CD4-positive, alpha-beta T cell treated with Interleukin-4 for 4 hours (primary cell): ENCODE measurements at places on chromosomes 5 and 9.

DNA sequence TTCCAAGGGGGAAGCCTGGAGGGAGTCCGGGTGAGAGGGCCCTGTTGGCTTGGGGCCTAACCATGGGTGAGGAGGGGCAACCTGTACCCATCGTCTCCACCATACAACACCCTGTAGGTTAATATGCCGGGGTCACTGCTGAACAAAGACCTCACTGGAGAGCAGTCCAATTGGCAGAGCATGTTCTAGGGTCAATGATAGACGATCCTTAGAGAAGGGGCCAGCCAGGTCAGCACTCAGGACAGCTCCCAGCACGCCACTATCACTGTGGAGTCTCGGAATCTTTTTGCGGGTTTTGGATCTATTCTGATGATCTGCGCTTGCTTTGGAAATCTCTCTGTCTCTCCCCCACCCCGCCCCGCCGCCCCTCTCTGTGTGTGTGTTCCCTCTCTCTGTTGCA is 218.4 kb upstream of the MVB12B start:
- no peak for DNase-seq

GRCh38 chr9:10274988-10275387 is 337.8 kb downstream of the PTPRD start:
- DNase-seq: no peak

DNA sequence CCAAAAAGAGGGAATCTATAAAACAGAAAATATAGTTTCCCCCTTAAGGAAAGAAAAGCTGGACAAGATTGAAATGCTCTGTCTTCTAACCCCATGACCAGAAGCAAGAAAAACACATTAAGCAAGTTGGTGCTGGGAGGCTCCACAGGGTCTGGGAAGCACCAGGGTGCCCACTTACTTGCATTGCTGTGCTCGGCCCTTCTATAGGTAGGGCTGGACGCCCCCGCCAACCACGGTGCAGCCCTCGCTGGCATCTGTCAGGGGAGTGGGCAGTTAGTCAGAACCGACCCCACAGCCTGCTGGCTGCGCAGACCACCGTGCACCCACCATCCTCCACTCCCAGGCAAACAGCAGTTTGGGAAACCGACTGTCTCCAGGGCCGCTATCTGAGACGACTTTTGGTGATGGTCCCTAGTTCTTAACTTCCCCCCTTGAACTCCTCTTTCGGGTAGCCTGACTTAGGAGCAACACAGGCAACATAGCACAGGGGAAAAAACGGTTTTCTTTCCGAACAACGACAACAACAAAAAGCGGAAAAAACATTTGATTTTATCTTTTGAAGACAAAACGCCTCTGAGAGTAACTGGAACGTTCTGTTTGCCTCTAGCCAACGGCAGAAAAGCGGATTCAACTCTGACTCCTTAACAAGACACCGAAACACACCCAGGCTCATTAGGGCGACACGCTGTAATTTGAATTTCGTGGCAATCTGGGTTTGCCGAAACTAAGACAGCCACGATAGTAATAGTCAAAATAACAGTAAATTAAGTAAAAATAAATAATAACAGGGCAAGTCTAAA is 3.9 kb downstream of the IRX2 start:
- no peak for DNase-seq

- no peak for DNase-seq
These were observed 32.9 kb downstream of the RAB24 start for GRCh38 chr5:177270653-177271052.

- DNase-seq: no peak
These were observed 416.5 kb downstream of the GADD45G start for GRCh38 chr9:90021216-90021906.

DNA sequence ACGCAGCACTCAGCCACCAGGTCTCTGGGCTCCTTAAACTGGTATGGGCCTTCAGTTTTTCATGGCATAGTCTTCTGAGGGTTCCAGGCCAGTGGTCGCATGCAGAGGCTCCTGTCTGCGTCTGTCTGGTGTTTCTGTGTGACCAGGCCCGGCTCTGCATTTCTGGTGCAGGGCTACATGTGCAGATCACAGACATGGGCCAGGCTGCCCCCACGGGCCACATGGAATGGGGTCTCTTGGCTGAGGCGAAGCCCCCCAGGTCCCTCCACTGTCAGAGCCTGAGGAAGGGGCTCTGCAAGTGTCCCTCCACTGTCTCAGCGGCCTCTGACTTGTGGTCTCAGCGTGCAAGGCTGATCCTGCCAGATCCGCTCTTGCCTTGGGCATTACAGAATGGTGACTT is 15.6 kb upstream of the CARD19 start:
- no peak for DNase-seq

GRCh38 chr5:92945605-92946097 is 635.4 kb downstream of the NR2F1-AS1 start:
- no peak for DNase-seq

GRCh38 chr9:116671605-116672004 is 15.5 kb upstream of the TRIM32 start:
- no peak for DNase-seq

- no peak for DNase-seq
These were observed 102.2 kb downstream of the PCSK5 start for GRCh38 chr9:75992482-75993206.

GRCh38 chr9:110028271-110028670 is 179.7 kb downstream of the C9orf152 start:
- no peak for DNase-seq

DNA sequence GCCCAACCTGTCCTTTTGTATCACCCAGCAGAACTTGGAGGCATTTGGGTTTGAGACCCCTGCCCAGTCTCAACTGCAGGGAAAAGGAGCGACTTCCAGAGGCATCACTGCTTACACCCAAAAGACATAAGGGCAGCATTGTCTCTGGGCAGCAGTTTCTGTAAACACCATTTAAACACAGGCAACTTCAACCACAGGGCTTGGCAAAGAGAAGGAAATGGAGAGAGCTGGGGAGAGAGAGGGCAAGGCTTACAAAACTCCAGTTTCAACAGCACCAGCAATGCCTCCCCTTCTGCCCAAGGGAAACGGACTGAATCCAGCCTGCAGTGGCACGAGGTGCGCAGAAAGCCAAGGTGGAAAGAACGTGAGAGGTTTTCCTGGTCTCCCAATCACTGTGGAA is 147.6 kb downstream of the ROR2 start:
- no peak for DNase-seq

GRCh38 chr5:12214267-12215015 is 310.2 kb upstream of the CTNND2 start:
- no peak for DNase-seq

DNA sequence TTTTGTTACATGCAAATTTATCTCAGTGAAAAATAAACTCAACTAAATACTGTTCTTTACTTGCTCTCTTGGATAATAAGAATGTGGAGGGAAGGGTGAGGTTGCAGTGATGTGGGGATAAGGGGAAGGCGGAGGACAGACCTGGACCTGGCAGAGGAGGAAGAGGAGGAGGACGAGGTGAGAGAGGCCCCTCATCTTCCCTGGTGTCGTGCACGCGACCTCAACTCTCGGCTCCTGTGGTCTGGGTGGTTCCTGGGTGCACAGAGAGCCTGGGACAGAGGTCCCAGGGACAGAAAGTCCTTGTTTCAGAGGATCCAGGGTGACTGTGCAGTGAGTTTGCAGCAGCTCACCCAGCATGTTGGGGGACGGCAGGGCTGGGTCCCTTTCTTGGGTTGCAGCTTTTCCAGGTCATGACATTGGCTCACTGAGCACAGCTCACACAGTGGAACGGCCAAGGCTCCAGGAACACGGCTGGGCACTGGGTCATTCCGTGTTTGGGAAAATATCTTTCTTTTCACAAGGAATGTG is 37.7 kb upstream of the LPCAT1 start:
- DNase-seq: no peak

- no peak for DNase-seq
These were observed 113.5 kb downstream of the TSSK1B start for GRCh38 chr5:113321276-113321675.

DNA sequence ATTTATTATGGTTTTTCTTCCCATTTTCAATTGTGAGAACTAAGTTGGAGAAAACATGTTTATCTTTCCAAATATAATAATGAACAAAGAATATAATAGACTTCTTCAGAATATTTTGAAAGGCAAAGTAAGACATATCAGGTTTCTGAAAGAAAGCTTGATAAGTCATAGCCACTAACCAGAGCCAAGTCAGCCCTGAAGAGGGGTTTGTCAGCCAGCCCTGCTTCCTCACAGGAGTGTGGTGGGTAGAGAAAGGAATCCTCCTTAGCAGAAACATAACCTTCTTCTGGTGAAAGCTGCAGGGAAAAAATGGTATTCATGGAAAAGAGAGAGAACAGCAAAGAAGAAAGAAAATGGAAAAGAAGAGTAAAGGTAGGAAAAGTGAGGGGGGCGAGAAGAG is 93.4 kb downstream of the MPDZ start:
- DNase-seq: no peak

- no peak for DNase-seq
These were observed 26.7 kb upstream of the AOPEP start for GRCh38 chr9:94699715-94700373.

DNA sequence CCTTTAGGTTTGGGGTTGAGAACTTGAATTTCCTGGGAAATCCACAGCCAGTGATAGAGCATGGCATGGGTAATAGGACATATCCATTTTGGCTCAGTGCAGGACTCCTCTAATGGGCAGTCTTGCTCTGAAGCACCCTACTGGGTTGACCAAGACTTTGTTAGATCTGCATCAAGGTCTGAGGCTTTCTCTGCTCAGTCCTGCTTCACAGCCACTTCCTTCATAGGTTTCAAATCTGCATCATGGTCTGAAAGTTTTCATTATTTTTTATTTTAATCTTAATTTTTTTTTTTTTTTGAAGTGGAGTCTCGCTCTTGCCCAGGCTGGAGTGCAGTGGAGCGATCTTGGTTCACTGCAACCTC is 36.5 kb downstream of the KIF2A start:
- no peak for DNase-seq

DNA sequence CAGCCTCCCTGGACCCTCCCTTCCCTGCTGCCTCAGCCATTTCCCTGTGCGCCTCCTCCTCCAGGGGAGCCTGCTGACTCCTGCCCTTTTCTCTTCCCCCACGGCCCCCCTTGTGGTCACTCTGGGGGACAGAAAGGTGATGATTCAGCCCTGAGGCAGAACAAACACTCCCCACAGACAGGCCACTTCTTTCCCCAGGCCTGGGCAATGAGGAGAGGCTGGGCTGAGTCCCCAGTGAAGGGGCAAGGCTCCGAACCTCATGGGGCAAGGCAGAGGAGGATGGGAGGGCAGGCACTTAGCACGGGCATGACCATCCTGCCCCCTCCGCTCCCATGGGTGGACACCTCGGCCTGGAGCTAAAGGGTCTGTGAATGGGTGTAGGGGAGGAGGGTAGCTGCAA is 21.0 kb downstream of the CSF1R start:
- no peak for DNase-seq

GRCh38 chr5:3393920-3394597 is 201.6 kb upstream of the IRX1 start:
- DNase-seq: no peak

DNA sequence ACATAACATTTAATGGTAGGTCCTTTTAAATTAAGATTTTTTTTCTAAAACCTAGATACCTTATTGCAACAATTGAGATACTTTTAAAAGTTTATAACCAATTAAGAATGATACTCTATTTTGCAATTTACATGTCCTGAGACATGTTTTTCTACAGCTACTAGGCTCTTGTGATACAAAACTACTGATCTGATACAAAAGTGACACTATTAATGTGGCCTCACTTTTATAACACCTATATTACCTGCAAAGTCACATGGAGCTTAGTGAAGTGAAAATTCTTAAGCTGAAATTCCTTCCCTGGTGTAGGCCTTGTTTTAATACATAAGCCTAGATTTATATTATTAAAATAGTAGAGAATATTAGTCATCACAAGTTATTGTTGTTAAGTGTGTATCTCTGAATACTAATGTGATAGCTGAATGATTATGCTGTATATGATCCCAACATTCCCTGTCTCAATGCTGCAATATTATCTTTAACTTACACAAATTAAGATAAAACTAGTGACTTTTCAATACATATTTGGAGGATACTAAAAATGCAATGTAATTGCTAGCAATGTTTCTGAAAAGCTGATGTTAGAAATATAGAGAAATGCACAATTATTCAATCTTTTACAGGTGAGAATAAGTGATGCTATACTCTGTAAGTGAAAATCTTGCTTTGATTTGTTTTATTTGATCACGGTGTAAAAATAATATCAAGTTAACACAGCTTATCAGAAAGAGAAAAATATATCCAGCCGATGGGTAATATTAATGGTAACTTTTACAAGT is 2.6 kb downstream of the NFIB start:
- DNase-seq: no peak

DNA sequence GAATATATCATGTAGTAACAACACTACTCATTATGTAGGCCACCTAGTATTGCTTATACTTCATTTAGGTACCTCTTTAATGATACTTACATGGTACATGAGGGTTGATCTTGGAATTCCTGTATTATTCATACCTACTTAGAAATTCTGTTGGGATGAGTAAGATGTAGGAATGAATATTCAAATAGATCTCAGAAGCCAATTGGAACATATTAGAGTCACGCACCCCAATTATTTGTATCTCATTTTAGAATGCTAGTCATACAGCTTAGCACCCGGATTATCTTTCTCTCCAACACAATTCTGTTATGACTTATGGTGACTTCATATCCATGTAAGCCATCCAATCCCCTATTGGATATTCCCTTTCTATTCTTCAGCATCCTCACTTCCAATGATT is 106.7 kb upstream of the SH3GL2 start:
- no peak for DNase-seq

- DNase-seq: no peak
These were observed 14.6 kb upstream of the PBX3 start for GRCh38 chr9:125732562-125732961.

- no peak for DNase-seq
These were observed 1.3 kb downstream of the SLC12A7 start for GRCh38 chr5:1110307-1111240.

GRCh38 chr9:2729003-2729402 is 11.7 kb downstream of the KCNV2 start:
- DNase-seq: no peak

GRCh38 chr5:8689773-8690172 is 820.8 kb downstream of the MTRR start:
- no peak for DNase-seq

GRCh38 chr9:131275332-131276093 is 797 bp downstream of the FAM78A start:
- no peak for DNase-seq

DNA sequence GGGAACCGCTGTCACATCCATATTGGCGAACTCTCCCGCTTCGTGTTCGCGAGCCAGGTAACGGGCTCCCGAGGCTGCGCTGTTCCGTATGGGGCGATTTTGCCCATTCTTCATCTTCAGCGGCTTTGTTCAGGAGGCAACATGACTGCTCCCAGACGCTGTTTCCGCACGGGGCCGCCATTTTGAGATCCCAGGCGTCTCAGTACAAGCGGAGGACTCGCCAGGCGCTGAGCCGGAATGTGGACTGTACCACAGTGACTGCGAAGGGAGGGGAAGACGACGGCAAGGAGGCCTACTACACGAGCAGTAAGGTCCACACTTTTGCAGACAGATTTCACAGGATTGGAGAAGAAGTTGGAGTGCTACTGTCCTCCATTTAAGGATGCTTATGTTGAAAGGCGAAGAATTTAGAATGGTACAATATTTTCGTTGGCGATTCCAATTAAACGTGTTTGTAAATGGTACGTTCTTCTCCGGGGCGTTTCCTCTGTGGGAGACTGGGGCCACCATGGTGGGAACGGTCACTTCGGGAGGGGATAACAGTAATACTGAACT is 41.6 kb upstream of the ZNF300 start:
- no peak for DNase-seq

- no peak for DNase-seq
These were observed 102.0 kb downstream of the MVB12B start for GRCh38 chr9:126428534-126429175.

GRCh38 chr5:17666726-17667235 is 32.5 kb downstream of the TAF11L14 start:
- DNase-seq: no peak
